GM23338 (cell line): ENCODE measurements at places on chromosomes 13 and 19. TPM values are rescaled to one million over a fixed set of nuclear protein-coding genes. Genes with fewer than 3 reads are reported as not detected.

SPATA13 gene
- polyA plus RNA-seq = 8.3 and 11.9 TPM in 2 replicates

ERICH6B gene
- not detected in 2 replicates for polyA plus RNA-seq

MRPL57 gene
- polyA plus RNA-seq = 110 and 119 TPM in 2 replicates

RASIP1 gene
- polyA plus RNA-seq = 9.2 and 11.2 TPM in 2 replicates

ZNF506 gene
- 30.4 and 42.1 TPM in 2 replicates for polyA plus RNA-seq

ING1 gene
- polyA plus RNA-seq = 26.9 and 27.4 TPM in 2 replicates

CEACAM6 gene
- not detected in 2 replicates for polyA plus RNA-seq

SLAIN1 gene
- 16.3 and 18.5 TPM in 2 replicates for polyA plus RNA-seq

PGLYRP1 gene
- polyA plus RNA-seq = 0.33 TPM in 1 of 2 replicates, not detected in the other

DMKN gene
- polyA plus RNA-seq = 569 and 615 TPM in 2 replicates

DHDH gene
- polyA plus RNA-seq = 4.7 and 8.4 TPM in 2 replicates

ACER1 gene
- polyA plus RNA-seq = not detected in 2 replicates

ACP7 gene
- 0.26 and 0.27 TPM in 2 replicates for polyA plus RNA-seq

MAST1 gene
- polyA plus RNA-seq = 8.9 and 13.9 TPM in 2 replicates

LAIR2 gene
- not detected in 2 replicates for polyA plus RNA-seq

HCN2 gene
- polyA plus RNA-seq = 0.06 and 0.14 TPM in 2 replicates

IGLON5 gene
- 5.0 and 5.4 TPM in 2 replicates for polyA plus RNA-seq

RASAL3 gene
- polyA plus RNA-seq = 1.6 and 1.8 TPM in 2 replicates

ZNF574 gene
- polyA plus RNA-seq = 18.7 and 19.4 TPM in 2 replicates

PCP2 gene
- polyA plus RNA-seq = 0.40 TPM in 1 of 2 replicates, not detected in the other

CYP4F8 gene
- polyA plus RNA-seq = not detected in 2 replicates

ZNF93 gene
- 40.5 and 48.6 TPM in 2 replicates for polyA plus RNA-seq

DGKH gene
- 1.4 and 2.1 TPM in 2 replicates for polyA plus RNA-seq

SIPA1L3 gene
- 7.6 and 15.7 TPM in 2 replicates for polyA plus RNA-seq

ZNF787 gene
- polyA plus RNA-seq = 12.5 and 15.9 TPM in 2 replicates

TMPRSS9 gene
- polyA plus RNA-seq = 0.05 and 0.38 TPM in 2 replicates

PSG1 gene
- not detected in 2 replicates for polyA plus RNA-seq

HIPK4 gene
- polyA plus RNA-seq = 0.21 and 0.37 TPM in 2 replicates

CGB1 gene
- not detected in 2 replicates for polyA plus RNA-seq

ATXN8OS gene
- not detected in 2 replicates for polyA plus RNA-seq

ELSPBP1 gene
- not detected in 2 replicates for polyA plus RNA-seq

PRR12 gene
- polyA plus RNA-seq = 8.6 and 10.3 TPM in 2 replicates

FXYD1 gene
- 26.8 and 31.3 TPM in 2 replicates for polyA plus RNA-seq

SIGLEC5 gene
- not detected in 2 replicates for polyA plus RNA-seq

SLC25A41 gene
- polyA plus RNA-seq = 0.23 and 0.24 TPM in 2 replicates

SHISA7 gene
- polyA plus RNA-seq = 0.32 and 0.37 TPM in 2 replicates

ZNF587B gene
- polyA plus RNA-seq = 13.7 and 16.6 TPM in 2 replicates

CACNA1A gene
- 6.8 and 7.4 TPM in 2 replicates for polyA plus RNA-seq

FFAR1 gene
- polyA plus RNA-seq = not detected in 2 replicates

PTH2 gene
- 1.3 and 1.6 TPM in 2 replicates for polyA plus RNA-seq

IFI30 gene
- polyA plus RNA-seq = 31.9 and 34.4 TPM in 2 replicates

NFKBIB gene
- 37.7 and 39.5 TPM in 2 replicates for polyA plus RNA-seq

HIF3A gene
- polyA plus RNA-seq = 20.4 and 20.8 TPM in 2 replicates

MAG gene
- polyA plus RNA-seq = 0.61 and 0.85 TPM in 2 replicates

KLK15 gene
- not detected in 2 replicates for polyA plus RNA-seq

CGB2 gene
- polyA plus RNA-seq = 0.57 TPM in 1 of 2 replicates, not detected in the other

CALR3 gene
- polyA plus RNA-seq = 0.42 and 0.73 TPM in 2 replicates

RPS28 gene
- 1,790 and 2,003 TPM in 2 replicates for polyA plus RNA-seq

KLK2 gene
- 0.18 TPM in 1 of 2 replicates, not detected in the other for polyA plus RNA-seq

CD177 gene
- polyA plus RNA-seq = 0.50 TPM in 1 of 2 replicates, not detected in the other

AKAP8L gene
- 72.2 and 78.8 TPM in 2 replicates for polyA plus RNA-seq

TNFSF11 gene
- polyA plus RNA-seq = 9.2 and 9.9 TPM in 2 replicates

ZNF844 gene
- 1.8 and 2.1 TPM in 2 replicates for polyA plus RNA-seq

RYR1 gene
- polyA plus RNA-seq = 4.0 and 4.7 TPM in 2 replicates

C1QTNF9 gene
- not detected in 2 replicates for polyA plus RNA-seq

ETV2 gene
- 1.5 and 1.7 TPM in 2 replicates for polyA plus RNA-seq

FLT1 gene
- polyA plus RNA-seq = 22.3 and 26.8 TPM in 2 replicates
